ENCODE measurements at places on chromosomes 12 and 14.

GRCh38 chr12:109999649-109999971 lies 380 bp downstream of the ANKRD13A start:
- no peak for DNase-seq

- no peak for DNase-seq
Observed at GRCh38 chr12:49987625-49988303, 15.0 kb downstream of the AQP6 start.

- DNase-seq = no peak
Observed at GRCh38 chr12:113326775-113327395, 8.0 kb downstream of the SLC8B1 start.

GRCh38 chr12:116354950-116355783 lies 77.7 kb upstream of the MED13L start:
- no peak for DNase-seq

DNA sequence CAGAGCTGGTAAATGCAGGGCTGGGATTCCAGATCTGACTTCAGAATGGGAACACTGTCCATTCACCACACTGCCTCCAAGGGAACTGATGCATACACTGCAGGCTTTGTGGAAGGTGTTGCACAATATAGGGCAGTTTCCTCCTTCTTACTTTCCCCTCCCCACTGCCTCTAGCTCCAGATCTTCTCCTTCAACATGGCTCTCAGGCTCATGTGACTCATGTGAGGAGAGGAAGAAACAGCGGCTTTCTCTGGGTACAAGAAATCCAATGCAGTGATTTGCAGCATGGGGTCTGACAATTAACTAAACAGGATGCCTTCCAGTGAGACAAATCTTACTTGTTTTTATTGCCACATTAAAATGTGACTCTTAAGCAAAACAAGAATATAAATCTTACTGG lies 447.6 kb upstream of the CCDC196 start:
- peak; percentile 22 for DNase-seq

- no peak for DNase-seq
Observed at GRCh38 chr12:132986885-132987225, 688 bp downstream of the ZNF26 start.

Data from adrenal gland (tissue), 19 donors.